ENCODE measurements at places on chromosomes 1 and 21.

- DNase-seq = no peak
Measured at GRCh38 chr1:223212441-223212840, 69.4 kb upstream of the TLR5 start.

DNA sequence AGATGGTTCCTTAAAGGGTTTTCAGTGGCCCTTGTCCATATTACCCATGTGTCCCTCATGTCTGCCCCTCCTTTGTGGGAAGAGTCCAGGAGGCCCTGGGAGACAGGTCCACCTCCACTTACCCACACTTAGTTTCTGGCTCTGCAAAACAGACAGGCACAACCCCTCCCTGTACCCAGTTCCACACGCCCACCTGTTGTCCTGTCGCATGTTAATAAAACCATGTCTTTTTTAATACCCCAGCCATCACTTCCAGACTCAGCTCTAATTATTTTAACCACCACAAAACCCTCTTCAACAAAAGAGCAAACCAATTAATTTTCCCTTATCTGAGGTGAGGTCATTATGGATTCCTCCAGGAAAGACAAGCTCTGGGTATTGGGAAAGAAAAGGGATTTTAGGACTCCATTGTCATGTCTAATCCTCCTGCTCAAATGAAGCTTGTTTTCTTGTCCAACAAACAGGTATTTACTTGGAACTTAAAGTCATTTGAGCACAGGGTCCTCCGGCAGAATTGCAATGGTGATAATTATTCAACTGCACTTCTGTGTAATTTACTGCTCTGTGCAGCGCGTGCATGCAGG is 68.9 kb downstream of the CCDC185 start:
- no peak for DNase-seq

DNA sequence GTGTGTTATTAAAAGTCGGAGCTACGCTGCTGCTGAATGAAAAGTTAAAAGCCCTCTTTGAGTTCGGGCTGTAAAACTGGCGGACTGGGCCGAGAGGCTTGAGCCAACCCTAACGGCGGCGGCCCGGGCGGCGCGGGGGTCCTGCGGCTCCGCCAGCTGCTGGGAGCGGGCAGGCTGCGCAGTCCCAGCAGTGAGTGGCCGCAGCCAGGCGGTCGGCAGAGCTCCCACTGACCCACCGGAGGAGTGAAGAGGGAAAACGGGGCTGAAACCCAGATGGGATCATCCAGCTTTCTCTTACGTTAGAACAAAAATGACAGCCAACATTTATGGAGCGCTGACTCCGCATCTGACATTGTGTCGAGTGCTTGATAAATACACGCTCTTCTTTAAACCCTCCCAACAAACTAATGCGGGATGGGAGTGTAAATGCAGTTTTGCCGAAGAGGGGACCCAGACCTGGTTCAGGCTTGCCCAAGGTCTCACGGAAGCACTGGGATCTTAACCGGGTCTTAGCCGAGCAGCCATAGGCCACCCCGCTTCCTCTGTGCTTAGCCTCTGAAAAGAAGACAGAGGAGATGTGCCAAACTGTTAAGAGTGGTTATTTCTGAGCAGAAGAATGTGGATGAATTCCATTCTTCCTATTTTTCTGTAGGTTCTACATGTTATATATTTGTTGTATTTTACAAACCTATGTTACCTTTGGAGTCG is 3.5 kb downstream of the GRHL3 start:
- no peak for DNase-seq

GRCh38 chr1:209672705-209673630 is 2.2 kb upstream of the G0S2 start:
- no peak for DNase-seq

- DNase-seq = no peak
Measured at GRCh38 chr1:244010191-244010590, 40.9 kb upstream of the ZBTB18 start.

- DNase-seq = no peak
Measured at GRCh38 chr1:172585348-172585747, 52.4 kb downstream of the SUCO start.

GRCh38 chr1:64839732-64840405 is 95.0 kb downstream of the RAVER2 start:
- no peak for DNase-seq

GRCh38 chr1:168371477-168371876 is 90.8 kb downstream of the TBX19 start:
- DNase-seq = no peak

GRCh38 chr1:180994262-180994661 is 28.4 kb downstream of the STX6 start:
- DNase-seq = no peak
